ENCODE measurements at places on chromosomes 1 and 21. TPM values are rescaled to one million over a fixed set of nuclear protein-coding genes. Genes with fewer than 3 reads are reported as not detected.

- DNase-seq = no peak
These were observed at the start of gene ADGRB2 for GRCh38 chr1:31764312-31765040. Gene ADGRB2, minus strand, starts transcription at chr1:31764340. Its CDS starts 7,119 bp downstream, at chr1:31757221.

DNA sequence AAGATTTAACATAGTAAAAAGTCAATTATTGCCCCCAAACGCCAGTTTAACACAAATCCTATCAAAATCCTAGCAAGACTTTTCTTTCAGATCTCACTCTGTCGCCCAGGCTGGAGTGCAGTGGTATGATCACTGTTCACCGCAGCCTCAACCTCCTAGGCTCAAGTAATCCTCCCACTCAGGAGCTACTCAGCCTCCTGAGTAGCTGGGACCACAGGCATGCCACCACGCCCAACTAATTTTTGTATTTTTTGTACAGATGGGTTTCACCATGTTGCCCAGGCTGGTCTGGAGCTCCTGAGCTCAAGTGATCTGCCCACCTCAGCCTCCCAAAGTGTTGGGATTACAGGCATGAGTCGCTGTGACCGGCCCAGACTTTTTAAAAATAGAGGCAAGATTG lies 4.8 kb downstream of the SNIP1 start:
- DNase-seq = no peak

DNA sequence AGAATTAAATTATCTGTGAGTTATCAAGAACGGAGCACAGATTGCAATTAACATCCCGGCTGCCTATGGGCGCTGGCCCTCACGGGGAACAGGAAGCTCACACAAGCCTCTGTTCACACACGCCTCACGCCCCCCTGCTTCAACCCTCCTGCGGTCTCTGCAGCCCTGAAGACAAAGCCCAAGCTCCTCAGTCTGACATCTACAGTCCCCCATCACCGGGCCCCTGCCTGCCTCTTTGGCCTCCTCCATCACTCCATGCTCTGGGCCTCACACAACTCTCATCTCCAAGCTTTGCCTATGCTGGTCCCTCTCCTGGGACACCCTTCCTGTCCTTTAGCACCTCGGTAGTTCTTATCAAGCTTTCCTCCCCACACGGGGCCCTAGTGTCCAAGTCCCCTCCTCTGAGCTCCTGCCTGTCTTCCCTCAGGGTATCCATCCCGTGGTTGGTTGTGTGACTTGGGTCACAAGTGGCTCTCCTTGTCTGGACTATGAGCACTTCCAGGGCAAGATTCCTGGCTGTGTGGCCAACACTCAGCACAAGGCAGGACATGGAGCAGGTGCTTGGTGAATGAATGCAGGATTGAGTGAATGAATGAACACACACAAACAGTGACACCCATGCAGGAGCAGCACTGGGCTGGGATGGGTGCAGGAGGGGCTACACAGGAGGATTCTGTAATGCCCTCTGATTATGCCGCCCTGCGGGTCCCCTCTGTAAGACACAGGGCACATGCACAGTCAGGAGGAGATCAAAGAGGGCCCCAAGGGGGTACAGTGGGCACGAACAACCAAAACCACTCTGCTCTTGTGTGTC lies 116.1 kb downstream of the DMRTB1 start:
- DNase-seq = no peak

LCE2C gene
- not detected for polyA plus RNA-seq
